ENCODE measurements at places on chromosomes 3 and 15.

GRCh38 chr3:96991800-96992365 is 177.5 kb downstream of the EPHA6 start:
- no peak for DNase-seq

DNA sequence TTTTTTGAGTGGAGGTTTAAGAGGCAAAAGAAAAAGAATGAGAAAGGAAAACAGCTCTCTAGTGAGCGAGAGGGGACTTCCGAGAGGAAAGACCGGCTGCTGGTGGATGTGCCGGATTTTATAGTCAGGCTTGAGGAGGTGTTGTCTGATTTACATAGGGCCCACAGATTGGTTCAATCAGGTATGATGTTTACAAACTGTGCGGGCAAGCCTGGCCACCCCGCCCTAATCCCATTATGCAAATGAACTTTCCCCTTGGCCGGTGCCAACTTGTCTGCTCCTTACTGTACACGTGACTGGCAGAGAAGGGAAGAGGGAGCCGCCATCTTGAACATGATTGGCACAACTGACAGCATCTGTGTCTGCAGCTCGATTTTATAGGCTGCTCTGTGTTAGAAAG is 44.7 kb downstream of the FAM43A start:
- DNase-seq = no peak

DNA sequence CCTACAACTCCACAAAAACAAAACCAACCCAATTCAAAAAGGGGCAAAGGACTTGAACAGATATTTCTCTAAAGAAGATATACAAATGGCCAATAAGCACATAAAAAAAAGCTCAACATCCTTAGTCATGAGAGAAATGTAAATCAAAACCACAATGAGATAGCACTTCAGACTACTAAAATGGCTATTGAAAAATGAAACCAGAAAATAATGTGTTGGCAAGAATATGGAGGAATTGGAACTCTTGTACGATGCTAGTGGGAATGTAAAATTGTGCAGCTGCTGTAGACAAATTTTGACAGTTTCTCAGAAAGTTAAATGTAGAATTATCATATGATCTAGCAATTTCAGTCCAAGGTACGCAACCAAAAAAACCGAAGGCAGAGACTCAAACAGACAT is 29.0 kb downstream of the KY start:
- DNase-seq = no peak

DNA sequence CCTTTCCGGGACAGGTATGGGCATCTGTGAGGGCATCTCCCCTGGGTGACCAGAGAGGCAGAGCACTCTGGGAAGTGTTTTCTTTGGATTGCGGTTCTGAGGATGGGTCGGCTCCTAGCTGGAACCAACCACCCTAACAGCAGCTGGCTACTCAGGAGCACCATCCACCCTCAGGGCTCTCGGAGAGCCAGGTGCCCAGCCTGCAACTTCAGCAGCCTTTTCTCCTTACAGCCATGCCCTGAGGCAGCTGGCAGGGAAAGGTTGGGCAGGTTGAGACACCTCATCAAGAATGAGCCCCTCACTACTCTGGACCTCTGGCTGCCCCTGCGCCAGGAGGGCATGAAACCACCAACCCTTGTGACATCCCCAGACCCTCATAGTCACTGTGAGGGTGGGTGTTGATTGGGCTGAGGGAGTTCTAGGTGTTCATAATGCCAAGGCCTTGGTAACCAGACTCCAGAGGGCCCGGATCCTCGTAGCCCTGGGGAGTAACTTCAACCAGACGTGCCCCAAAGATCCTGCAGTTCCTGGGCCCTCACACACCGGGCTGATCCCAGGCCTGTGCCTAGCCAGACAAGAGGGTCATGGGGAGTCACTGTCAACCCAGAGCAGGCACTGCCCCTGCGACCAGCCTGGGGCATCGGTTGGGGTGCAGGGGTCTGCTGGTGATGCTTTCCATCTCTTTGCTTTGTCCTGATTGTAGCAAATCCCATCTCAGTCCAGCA is 114.4 kb upstream of the ABHD17C start:
- DNase-seq = no peak

DNA sequence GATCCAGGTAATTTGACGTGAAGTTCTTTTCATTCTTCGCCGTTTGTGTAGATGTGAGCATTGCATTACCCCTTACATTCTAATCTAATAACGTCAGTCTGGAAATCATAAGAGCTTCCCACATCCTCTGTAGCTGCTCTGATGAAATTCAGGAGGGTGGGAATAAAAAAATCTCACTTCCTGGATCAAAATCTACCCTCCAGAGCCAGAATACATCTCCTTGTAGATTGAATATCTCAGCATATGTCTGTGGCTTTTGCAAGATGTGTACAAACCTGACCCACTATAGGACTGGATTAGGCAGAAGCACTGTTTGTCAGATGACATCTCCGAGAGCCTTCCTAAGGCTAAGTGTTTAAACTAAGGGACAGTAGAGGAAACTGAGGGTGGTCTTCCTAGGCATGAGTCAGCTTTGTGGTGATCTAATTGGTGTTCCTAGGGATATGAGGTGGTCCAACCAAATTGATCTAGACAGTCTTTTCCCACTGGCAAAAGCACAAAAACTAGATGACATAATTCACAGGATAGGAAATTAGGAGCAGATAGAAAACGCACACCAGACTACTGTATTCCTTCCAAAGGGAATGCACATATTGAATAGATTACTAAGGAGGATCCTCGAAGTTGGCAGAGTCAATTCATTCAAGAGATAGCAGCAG is 216.3 kb upstream of the LRTM1 start:
- peak; percentile 91 for DNase-seq

- no peak for DNase-seq
These were observed 60.9 kb downstream of the ST8SIA2 start for GRCh38 chr15:92454555-92455105.

GRCh38 chr3:177015881-177016280 is 181.4 kb downstream of the TBL1XR1 start:
- DNase-seq = no peak

- peak; percentile 86 for DNase-seq
These were observed 1.8 kb upstream of the RTP3 start for GRCh38 chr3:46495901-46496456.

- DNase-seq = no peak
These were observed 779 bp downstream of the ST3GAL6 start for GRCh38 chr3:98763819-98764418.

- DNase-seq = peak; percentile 57
These were observed 1.3 kb downstream of the FAM43A start for GRCh38 chr3:194686816-194687637.

GRCh38 chr15:45326741-45327140 is 51.6 kb downstream of the GATM start:
- no peak for DNase-seq

GRCh38 chr3:45684327-45684892 is 4.8 kb upstream of the SACM1L start:
- no peak for DNase-seq

DNA sequence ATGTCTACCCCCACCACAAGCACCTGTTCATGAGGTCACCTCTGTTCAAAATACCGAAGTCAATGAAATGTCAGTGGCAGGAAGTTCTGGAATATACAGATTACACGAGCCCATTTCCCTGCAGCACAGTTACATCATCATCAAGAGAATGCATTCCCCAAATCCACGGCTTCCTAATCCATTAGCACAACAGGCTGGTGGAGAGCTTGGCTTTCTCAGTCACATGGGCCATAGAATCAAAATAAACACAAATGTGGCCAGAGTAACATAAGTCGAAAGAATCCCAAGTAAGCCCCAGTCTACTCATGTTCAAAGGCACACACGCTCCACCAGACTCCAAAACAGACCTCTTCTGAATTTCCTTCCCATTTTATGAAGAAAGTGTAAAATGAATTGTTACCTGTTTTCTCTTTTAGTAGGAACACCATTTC is 419.3 kb downstream of the MAGI1 start:
- peak; percentile 60 for DNase-seq

GRCh38 chr3:54772746-54773145 is 155.1 kb downstream of the LRTM1 start:
- no peak for DNase-seq

DNA sequence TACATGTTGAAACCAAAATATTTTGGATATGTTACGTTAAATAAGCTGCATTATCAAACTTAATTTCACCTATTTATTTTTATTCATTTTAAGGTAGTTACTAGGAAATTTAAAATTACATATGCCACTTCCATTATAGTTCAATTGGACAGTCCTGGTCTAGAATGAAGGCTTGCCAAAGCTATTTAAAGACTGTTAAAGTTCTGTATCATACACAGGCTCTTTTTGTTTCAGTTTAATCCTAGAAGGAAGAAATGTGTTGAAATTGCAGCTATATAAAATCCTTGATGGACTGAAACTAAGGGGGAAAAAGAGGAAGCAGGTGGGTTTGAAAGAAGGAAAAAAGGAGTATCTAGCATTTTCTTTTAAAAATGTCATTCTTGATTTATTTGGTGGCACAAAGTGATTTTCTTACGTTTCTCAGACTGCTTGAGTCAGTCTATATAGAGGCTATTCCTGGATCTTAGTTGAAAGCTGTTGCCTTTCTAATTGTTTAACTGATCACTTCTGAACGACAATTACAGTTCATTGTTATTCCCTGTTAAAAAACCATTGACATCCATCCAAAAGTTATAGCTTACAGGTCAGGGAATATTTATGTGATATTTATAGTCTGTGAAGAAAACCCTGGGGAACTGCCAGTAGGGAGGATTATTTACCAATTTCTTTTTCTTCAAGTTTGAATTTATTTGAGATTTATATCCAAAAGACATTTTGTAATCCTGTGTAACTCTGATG is 195.0 kb downstream of the RORA start:
- no peak for DNase-seq

GRCh38 chr3:51216291-51216690 is 168.8 kb upstream of the MANF start:
- DNase-seq = no peak

DNA sequence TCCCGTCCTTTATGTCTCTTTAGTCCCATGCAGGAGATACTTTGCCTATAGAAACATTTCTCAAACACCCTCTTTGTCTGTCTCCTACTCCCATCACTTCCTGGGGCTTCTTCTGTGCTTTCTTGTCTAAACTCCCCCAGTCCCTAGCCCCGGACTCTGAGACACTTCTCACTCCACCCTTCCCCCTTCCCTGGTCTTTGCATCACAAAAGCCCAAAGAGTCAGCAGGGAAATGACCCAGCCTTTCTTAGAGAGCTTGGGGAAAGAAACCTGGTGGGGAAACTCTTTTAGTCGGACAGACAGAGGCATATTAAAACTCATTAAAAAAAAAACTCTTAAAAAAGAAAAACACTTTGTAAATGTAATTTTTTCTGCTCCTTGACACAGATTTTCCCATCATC is 211.2 kb downstream of the TJP1 start:
- DNase-seq = no peak

GRCh38 chr15:44656298-44656697 is 7.2 kb downstream of the SPG11 start:
- DNase-seq = no peak

DNA sequence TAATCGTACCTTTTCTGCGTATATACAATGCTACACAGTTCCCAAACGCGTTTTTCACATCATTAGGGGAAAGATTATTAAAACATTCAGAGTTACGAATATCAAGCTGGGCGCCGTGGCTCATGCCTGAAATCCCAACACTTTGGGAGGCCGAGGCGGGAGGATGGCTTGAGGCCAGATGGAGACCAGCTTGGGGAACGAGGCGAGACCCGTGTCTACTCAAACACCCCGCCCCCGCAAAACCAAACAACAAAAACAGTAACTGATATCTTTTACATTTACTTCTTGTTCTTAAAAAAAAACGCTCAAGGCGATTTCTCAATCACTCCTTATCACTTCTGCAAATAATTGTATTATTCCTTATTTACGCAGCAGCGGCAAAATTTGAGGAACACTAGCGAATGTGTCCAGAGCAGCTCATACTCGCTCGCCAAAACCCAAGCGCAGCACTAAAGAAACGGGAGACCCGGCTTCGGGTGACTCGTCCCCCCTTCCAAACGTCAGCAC is 1.2 kb downstream of the ZBTB11 start:
- DNase-seq = no peak

DNA sequence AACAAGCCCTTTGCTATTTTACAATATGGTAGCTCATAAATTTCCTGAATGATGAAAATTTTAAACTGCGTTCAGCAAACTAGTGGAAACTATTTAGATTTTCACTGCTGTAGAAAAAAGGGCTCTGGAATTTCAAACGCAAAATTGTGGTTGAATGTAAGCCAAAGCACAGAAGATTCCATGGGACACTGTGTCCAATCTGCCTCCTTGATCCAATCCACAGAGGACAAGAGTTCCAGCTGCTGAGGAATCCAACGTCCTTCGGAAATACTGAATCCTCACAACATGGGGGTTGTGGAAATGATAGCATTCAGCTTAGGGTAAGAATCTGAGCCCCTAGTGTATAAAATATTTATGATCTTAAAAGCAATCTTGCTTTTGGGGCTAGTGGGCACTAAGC is 161.0 kb downstream of the PLD1 start:
- DNase-seq = no peak

DNA sequence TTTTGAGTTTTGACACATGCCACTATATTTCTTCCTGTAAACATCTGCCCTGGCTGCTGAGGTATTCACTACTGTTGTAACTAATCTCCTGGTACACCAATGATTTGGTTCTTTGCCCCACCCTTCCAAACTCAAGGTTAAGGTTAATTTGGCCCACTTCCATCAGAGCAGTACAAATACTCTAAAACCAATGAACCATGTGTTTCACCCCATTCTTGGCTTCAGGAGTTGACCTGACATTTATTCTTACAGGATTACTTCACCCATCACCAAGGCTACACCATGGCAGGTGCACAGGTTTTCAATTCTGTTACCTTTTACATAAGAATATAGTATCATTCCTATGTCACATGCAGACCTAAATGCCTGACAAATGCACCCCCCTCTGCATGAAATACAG is 1179.9 kb downstream of the ZPLD1 start:
- DNase-seq = no peak

DNA sequence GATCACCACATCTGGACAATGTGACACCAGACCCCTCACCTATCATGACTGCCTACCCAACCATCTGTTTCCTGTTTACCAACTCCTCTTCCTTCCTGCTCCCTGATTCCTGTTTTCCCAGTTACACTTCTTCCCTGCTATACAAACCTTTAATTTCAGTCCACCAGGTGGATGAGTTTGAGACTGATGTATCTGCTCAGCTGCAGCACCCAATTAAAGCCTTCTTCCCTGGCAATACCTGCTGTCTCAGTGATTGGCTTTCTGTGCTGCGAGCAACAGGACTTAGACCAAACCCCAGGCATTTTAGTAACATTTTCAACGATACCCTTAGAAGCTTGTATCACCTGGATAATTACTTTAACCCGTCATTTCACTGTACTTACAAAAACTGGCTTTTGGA is 968.2 kb upstream of the NR2F2 start:
- no peak for DNase-seq

- no peak for DNase-seq
These were observed 53.9 kb upstream of the KLF13 start for GRCh38 chr15:31272558-31273257.

- no peak for DNase-seq
These were observed 3.0 kb upstream of the BUB1B start for GRCh38 chr15:40157778-40158447.
